GM06990 (cell line): ENCODE measurements at places on chromosomes 6 and 20.

- DNase-seq = no peak
These were observed 125.9 kb downstream of the CDK19 start for GRCh38 chr6:110689275-110689935.

GRCh38 chr6:135291288-135292076 lies 110.4 kb downstream of the MYB start:
- DNase-seq = no peak

DNA sequence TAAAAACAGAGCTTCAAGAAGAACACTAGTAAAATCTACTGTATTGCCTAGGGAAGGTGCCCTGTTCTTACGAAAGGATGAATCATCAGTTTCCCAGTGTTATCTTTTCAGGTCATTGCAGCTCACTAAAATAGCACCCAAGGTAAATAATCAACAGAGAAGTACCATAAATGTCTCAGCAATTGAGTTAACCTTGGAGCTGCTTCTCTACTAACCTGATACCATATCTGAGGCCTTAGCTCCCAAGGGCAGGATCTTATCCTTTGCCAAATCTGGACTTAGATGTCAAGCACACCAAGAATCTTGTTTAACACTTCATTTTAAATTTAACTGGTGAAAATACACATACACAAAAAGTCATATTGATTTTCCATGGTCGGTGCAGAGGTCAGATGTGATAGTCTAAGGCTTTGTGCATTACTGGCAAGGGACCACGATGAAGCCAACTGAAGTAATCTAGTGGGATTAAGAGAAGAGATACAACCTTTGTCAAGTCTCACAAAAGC lies 81.5 kb downstream of the EDN1 start:
- DNase-seq = no peak

GRCh38 chr6:57263739-57264138 lies 41.6 kb upstream of the RAB23 start:
- no peak for DNase-seq

DNA sequence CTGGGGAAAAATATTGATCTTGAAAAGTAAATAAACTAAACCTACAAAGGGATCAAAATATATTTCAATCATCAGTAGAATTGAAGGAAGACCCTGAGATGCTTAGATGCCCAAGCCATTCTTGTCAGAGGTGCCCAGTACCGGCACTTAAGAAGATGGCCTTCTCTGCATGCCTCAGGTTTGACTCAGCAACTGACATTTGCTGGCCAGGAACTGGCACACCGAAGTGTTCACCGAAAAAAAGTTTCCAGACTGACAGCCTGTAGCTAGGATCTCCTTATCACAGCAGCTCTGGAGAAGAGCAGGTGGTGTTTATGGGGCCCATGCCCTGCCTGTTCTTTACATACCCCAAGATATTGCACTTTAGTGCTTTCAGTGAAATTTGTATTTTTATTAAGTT lies 203.2 kb downstream of the MOXD1 start:
- no peak for DNase-seq

- DNase-seq = no peak
These were observed 189.7 kb downstream of the COL9A1 start for GRCh38 chr6:70113171-70113570.

- DNase-seq = no peak
These were observed 8.6 kb downstream of the CMTR1 start for GRCh38 chr6:37441651-37442050.

DNA sequence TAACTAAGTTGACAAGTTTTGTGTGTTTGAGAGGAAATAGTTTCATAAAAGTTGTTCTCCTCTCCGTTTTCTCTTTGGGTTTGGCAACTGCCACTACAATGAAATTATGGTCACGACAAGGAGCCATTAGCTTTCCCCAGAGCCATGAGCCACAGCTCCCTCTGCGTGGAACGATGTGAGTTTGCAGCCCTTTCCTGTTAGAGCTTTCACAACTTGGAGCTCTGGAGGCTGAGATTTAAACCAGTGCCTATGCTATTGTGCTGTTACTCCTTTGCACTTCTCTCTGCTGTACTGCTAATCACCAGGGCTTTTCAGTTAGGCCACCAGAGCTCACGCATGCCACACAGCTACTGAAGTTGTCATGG lies 29.3 kb upstream of the TXNDC5 start:
- no peak for DNase-seq

GRCh38 chr20:61965606-61966491 lies 99.8 kb downstream of the TAF4 start:
- no peak for DNase-seq

DNA sequence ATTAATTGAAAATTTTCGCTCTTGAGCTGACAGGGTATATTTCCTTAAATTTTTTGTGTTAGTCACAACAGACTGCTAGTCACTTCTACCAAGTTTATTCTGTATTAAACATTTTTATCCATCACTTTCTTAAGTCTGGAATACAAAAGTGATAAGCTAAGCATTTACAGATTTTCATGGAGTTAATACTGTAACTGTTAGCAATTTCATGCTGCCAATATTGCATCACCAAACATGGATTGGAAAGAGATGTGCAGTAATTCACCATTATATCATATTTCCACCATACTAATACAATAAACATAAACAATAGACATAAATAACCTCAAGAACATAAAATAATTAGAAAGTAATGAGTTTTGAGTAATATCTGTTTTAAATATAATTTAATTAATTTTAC lies 854.0 kb upstream of the CITED2 start:
- no peak for DNase-seq

DNA sequence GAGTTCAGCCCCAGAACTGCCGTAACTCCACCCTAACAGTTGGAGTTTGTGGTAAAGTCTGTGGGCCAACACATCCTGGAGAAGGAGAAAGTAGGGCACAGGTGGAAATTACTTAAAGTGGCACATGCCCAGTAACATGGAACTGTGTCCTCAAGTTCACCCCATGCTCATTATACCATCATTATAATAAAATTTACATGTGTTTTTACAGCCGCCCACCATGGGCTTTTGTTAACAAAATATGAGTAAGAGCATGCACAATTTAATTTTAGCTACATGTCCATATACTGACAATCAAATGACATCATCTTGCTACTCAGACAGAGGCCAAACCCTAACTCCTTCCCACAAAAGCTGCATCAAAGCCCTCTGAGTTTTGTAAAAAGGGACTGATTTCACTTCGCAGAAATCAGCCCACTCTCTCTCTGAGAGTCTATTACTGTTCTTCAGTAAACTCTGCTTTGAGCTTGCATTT lies 17.3 kb upstream of the ELOVL4 start:
- DNase-seq = no peak

- DNase-seq = no peak
These were observed 12.0 kb downstream of the TOMM6 start for GRCh38 chr6:41799559-41799911.

DNA sequence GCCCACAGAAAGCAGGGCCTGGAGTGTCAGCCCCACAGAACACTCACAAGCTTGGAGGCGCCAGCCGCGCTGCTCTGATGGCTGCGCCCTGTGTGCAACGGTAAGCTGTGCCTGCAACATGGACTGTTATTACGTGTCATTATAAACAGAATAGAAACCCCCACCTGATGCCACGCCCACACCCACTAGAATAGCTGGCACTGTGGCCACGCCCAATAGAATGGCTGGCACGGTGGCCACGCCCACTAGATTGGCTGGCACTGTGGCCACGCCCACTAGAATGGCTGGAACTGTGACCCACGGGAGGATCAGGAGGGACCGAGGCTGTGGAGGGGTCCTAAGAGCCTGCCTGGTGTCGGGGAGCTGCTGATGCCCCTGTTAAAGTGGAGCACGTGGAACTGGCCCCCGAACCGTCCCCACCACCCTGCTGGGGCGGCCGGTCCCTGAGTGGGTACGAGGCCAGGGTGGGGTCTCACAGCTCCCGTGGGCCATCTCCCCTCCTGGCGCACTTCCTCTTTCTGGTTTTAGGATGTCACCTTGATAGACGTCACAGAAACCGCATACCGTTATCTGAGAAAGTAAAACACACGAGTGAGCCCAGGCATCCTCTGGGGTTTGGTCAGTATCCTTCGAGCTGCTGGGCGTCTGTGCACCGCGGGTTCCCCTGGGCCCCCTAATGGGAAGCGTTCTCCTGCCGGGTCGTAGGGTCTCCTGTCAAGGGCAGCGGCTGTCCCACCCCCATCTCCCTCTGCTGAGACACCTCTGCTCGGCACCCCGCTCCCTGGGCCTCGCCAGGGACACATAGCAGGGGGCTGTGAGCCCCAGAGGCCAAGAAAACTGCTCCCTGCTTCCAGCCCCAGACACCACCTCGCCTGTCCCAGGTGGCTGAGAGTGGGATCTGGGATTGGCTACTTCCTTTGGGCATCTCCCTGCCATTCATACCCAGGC lies 25.4 kb downstream of the SLC17A9 start:
- peak; percentile 86 for DNase-seq

DNA sequence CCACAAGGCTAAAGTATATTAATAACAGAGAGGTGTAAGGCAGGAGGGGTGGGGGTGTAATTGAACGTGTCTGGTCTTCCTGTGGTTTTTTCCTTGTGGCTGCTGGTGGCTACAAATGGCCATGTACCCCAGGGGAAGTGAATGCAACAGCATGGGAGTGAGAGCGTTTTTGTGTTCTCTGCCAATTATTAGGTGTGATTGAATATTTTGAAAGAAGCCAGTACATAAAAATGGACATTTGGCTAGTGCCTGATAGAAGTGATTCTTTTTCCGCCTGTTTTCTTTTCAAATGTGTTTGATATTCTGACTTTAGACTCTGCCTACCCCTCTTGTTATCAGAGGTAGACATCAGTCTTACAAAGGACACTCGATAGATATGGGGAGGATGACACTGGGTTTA lies 141.3 kb downstream of the PRL start:
- no peak for DNase-seq

DNA sequence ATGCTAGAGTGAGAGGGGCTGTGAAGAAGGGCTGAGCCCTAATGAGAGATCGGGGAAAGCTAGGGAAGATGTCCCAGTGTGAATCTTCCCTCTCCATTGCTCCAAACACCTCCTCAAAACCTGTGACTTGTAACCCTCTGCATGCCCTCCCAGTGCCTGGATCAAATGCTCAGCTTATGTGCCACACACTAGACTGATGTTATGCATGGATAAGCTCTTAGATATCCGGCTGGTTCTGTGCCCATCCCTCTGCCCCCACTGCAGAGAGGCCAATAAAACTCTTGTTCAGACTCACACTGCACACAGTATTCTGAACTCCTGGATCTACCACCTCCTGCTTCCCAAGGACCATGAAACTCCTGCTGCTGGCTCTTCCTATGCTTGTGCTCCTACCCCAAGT lies at the start of gene DEFB118:
TSS of gene DEFB118 (plus strand) at position 301 of the 400 bp plus-strand sequence. CDS start at position 351, 50 bp downstream.
- no peak for DNase-seq

DNA sequence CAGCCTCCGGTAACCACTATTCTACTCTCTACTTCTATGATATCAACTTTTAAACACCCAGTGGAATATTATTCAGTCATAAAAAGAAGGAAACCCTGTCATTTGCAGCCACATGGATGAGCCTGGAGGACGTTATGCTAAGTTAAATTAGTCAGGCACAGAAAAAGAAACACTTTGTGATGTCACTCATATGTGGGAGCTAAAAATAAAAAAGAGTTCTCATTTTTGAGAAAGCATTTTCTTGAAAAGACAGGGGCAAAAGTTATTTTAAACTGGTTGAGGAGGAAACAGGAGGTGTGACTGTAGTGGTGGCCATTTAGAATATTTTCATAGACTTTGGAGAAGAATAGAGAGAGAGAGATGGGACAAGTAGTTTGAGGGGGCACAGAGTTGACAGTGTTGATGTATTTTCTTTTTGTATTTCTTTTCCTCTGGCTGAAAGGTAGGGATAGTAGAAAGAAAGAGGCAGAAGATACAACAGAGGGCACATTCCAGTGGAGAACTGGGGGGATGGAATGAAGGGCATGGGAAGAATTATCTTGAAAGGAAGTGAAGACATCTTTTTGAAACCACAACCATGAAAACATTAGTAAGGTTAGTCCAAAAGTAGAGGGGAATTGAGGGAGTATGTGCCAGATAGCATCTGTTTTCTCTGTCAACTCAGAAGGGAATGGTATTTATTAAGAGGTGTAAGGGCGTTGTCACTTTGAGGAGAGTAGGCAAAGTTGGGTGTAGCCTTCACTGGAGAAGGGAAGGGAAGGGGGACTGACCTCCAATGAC lies 181.3 kb upstream of the GMDS start:
- DNase-seq = no peak

DNA sequence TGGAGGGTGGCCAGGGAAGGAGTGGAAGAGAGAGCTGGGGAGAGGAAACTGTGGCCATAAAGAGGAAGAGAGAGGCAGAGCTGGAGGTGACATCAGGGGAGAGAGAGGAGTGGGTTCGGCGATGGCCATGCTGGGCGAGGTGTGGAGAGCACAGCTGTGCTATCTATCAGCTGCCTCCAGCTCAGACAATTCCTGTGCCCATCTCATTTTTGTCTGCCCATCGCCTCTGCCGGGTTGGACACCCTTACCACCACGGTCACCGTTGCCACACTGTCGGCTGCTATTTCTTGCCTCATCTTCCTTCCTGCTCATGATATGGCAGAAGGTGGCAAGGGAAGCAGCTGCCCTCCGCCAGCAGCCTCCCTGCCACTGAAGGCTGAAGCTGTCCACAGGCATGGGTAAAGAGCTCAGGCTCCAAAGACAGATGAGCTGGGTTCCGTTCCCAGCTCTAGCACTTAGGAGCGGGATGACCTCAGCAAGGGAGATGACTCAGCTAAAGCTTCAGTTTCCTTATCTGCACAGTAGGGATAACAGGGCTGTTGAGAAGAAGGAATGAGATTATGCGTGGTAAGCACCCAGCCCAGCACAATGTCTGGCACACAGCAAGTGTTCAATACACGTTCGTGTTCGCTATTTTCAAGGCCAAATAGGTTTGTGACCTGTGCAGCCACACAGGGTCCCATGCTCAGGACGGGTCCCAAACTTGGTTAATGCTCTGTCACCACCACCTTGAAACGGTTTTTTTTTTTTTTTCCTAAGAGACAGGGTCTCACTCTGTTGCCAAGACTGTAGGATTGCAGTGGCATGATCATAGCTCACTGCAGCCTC lies 21.9 kb upstream of the TAF8 start:
- DNase-seq = no peak

- DNase-seq = no peak
These were observed 30.6 kb downstream of the PREP start for GRCh38 chr6:105372142-105372848.

DNA sequence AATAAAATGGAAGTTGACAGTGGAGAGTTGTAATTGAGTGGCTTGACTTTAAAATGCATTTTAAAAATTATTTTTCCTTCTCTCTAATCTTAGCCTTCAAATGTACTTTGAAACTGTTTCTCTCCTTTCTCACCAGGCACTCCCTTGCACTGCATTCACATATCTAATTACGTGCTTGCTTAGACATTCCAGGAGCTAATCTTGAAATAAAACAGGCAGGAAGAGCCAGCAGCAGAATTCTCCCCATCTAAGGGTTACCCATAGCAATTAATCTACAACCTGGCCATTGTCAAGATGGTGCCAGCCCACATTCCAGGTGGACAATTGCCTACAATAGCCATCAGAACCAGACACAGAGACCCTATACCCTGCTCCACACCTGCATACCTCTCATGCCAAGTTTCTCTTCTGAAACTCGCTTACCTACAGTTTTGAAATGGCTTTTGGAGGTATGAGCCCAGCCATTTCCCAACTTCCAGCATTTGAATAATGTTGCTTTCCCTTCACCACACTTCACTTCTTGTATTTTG lies 167.6 kb upstream of the GJE1 start:
- DNase-seq = no peak
